Psoas muscle (tissue), 8 donors: ENCODE measurements at places on chromosomes 7 and 10.

GRCh38 chr10:48574817-48575380 is 30.0 kb downstream of the ARHGAP22 start:
- no peak for DNase-seq

GRCh38 chr7:86123476-86123875 is 520.2 kb upstream of the GRM3 start:
- no peak for DNase-seq

DNA sequence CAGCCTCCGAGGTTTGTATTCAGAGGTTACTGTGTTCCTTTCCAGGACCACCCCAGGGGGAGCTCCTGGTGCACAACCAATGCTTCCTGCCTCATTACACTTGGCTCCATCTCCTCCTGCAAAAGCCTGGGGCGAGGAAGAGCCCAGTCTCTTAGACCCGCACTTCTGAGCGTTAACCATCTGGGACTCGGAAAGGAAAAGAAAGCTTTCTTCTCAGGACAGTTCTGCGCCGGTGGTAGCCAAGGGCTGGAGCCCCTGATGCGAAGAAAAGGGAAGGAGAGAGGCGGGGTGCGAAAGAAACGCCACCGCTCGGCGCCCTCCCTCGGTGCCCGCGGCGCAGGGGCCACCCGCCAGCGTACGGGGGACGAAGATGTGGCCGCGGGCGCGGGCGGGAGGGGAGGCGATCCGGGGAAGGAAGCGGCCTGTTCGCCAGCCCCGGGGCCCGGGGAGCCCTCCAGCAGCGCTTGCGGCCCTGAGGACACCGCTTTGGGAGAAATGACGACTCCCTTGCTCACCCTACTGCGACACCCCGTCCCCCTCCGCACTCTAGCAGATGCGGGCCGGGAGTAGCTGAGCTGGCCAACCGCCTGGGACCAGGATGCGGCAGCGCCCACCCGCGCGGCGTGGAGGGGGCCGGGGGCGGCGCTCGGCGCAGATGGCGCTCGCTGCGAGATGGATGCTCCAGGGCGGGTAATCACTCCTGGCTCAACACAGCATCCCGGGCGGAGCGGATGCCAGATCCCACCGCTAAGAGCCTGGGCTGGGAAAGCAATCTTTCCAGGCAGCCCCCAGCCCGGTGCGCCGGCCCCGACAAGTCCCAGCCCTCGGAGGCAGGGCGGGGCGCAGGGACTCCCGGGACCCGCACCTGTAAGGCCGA is 1.3 kb downstream of the NRCAM start:
- DNase-seq: no peak

DNA sequence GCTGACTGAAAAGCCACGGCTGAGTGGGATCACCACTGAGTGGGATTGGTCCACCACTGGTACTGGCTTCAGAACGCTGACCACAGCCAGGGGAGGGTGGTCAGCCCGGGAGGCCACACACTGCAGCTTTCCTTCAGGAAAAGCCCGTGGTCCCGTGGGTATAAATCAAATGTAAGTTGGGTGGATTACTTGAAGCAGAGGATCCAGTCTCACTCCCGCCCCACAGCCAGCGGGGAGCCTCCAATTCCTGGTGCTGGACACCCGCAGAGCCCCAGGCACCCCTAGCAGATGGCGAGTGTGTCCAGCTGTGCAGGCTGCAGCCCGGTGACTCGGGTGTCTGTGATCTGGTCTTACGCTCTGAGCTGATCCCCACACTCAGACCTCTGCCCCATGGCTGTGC is 231.1 kb upstream of the ZNF32 start:
- DNase-seq: no peak

GRCh38 chr7:151135866-151136843 is 31.3 kb downstream of the GBX1 start:
- peak; percentile 36 for DNase-seq

DNA sequence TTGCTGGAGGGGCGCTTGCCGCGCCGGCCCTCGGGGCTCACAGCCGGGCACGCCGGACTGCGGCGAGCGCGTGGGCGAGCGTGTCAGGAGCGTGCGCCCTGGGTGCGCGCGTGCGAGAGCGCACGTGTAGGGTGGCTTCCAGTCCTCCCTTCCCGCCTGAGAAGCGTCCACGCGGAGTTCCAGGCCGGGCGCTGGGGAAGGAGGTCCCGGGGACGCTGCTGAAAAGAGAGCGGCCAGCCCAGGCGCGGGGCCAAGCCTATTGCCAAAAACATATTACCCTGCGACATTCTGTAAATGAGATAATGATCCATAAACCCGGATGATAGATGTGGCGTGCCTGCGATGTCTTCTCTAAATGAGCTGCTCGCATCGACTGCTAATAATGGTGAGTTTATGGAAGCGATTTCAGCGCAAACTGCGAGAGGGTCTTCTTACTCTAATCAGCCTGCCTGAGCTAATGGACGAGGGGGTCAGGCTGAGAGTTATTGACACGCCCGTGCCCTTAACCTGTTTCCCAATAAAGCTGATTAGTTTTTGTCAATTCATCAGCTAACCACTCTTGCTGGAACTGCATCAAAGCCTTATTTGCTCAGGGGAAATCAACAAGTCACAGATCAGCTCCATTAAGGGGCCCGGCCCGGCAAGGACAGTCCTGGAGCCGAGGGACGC is 8.0 kb upstream of the MNX1 start:
- no peak for DNase-seq

- DNase-seq: peak; percentile 9
These were observed 95.5 kb downstream of the LHPP start for GRCh38 chr10:124557167-124557566.

DNA sequence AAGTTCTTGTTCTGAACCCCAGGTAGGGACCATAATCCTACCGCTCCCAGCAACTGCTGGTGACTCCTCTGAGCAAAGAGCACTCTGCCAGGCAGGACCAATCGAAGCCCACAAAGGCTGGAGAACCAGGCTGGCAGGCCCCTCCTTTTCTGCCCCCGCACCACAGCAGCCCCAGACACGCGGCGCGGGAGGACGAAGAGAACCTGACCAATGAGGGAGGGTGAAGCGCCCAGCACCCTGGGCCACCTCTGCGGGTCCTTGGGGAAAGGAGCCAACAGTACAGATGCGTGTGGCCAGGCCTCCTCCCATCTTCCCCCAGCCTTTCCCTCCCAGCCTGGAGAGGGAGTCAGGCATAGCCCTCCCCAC is 25.9 kb downstream of the CTBP2 start:
- DNase-seq: no peak

- DNase-seq: no peak
These were observed 88.3 kb upstream of the MXI1 start for GRCh38 chr10:110118891-110119621.

GRCh38 chr7:82755705-82756551 is 312.4 kb upstream of the CACNA2D1 start:
- DNase-seq: no peak

GRCh38 chr7:20249920-20250319 is 32.7 kb upstream of the MACC1 start:
- DNase-seq: no peak

DNA sequence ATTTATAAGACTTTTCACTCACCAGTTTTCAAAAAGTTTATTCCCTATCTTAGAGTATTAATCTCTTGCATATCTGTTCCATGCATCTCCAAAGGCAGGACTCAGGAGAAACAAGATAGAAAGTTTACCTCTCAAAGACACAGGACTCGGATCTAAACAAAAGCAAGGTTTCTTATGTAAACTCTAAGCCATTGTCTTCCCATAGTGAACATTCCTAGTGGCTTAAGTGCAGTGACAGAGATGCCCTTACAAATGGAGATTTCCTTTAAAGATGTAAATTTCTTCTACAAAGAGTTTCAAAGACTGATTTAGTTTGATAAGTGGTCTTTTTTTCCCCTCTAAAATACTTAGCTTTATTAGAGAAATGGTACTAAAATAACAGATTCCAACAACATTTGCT is 209.8 kb downstream of the ACTR3B start:
- no peak for DNase-seq

DNA sequence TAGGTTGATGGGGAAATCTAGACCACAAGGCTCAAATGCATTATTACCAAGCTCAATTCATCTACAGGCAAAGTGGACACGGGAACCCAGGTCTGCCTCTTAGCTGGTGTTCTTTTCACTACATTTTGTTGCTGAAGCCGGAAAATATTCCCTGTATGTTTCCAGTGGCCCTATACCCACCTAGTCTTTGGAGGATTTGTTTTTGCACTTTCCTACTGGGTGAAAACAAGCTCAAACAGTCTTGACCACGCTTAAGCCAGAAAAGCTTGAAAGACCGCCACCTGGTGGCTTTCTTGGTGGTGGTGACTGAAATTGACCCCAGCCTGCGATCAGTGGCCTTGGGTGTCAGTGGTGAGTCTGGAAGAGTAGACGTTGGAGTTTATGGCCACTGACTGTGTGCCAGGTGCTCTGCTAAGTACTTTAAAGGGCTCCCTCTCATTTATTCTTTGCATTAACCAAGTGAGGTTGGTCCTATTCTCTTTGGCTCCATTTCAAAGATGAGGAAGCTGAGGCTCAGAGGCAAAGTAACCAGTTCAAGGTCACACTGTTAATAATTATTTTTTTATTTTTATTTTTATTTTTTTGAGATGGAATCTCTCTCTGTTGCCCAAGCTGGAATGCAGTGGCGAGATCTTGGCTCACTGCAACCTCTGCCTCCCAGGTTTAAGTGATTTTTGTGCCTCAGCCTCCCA is 11.1 kb upstream of the CRTAC1 start:
- DNase-seq: peak; percentile 66

- DNase-seq: no peak
These were observed 17.5 kb downstream of the CDK13 start for GRCh38 chr7:39967406-39968161.

GRCh38 chr10:35271086-35271858 is 65.0 kb upstream of the CCNY start:
- no peak for DNase-seq

DNA sequence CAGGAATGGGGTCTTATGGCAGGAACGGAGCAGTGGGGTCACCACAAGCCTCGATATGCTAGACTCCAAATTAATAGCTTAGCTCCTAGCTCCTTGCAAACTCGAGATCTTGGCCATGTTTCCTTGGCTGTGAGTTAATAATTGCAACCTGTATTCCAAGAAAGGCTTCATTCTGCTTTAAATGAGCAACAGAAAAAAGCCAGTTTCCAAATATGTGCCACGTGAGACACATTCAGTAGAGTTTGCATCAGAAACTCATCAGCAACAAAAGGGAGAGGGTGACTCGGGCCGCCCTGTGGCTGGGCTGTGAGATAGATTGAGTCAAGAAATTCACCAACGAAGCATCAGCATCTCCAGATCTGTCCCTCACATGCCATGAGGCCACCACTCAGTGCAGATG is 112.0 kb downstream of the NPTX2 start:
- DNase-seq: no peak

DNA sequence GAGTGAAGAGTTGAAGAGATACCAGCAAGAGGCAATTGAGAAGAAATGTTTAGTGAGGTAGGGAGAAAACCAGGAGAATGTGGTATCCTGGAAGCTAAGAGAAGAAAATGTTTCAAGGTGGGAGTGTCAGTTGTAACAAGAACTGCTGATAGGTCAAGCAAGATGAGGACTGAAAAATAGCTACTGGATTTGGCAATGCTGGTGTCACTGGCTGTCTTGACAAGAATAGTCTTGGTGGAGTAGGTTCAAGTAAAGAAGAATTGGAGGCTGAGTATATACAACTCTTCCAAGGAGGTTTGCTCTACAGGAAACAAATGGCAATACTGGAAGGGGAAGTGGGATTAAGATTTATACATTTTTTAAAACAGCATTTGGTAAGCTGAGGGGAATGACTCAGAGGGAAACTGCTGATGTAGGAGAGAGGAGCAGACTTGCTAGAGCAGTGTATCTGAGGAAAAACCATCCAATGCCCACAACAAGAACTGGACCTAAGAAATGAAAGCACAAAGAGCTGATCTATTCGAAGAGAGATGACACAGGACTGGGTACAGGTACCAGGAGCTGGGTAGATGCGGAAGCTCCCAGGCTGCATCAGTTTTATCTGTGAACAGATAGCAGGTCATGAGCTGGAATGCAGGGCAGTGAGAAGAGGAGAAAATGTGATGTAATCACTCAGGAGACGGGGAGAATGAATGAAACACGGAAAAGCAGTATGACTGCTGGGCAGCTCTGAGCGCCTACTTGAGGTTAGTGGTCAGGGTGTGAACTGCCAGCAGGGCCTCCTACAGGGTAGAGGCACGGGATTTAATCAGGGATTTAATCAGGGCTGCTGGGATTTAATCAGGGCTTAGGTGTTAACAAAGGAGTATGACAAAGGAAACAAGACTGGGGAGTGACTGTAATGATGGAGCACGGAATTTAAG is 34.5 kb downstream of the FAM25A start:
- DNase-seq: no peak

GRCh38 chr10:132420981-132421846 is 24.2 kb downstream of the PWWP2B start:
- DNase-seq: peak; percentile 78

DNA sequence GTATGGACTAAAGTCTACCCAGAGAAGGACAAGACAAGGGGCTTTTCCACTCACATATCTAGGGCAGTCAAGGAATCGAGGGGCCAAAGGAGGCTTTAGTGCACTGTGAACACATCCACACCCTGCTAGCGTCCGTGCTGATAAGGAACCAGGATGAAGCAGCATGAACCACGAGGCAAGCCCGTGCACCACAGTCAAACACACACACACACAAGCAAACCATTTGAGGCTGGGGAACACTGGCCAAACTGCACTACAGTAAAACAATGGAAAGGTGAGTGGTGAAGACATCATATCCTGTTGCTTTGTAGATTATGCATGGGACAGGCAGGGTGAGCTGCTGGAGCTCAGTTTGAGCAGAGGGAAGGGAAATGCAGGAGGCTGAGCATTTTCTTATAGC is 177.4 kb upstream of the CDCA7L start:
- DNase-seq: no peak

DNA sequence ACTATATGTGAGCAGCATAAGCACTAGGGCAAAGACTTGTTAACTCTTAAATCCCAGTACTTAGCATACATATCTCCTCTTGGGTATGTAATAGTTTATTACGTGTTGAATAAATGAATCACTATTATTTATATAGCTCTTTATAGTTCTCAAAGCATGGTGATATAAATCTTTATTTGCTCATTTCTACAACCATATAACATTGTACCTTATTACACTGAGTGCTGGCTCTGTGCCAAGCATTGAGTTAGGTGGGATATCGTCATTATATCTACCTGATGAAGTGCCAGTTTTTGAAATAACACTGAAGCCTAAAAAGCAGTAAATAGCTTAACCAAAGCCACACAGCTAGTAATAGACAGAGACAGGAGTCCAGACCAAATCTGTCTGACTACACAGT is 27.9 kb downstream of the AHR start:
- no peak for DNase-seq

DNA sequence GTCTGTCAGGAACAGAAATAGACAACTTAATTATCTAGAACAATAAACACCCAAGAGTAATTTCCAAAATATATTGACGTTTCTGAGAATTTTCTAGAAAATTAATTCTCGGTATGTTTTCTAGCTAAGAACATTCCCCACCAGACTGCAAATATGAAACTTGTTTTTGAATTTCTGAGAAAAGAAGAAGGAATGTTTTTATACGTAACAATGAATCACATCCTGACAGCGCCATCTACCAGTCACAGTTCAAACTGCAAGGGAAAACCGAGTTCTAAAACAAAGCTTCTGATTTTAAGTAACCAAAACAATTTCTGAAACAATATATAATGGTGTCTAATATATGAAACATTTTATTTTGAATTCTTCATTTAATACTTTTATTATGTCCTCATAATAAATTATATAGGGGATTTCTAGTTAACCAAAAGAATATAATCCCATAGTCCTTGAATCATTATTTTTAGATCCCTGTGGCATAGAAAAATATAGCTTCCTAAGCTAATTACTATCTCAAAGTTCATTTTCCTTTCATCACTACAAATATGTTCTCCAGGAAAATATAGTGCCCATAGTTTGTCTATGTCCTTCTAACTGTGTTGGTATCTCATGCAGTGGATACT is 34.5 kb upstream of the MEOX2 start:
- DNase-seq: no peak
